Panc1 (cell line): ENCODE measurements at places on chromosomes 6 and 20. TPM values are rescaled to one million over a fixed set of nuclear protein-coding genes. Genes with fewer than 3 reads are reported as not detected.

Gene PLG
- total RNA-seq = 0.57 TPM

DNA sequence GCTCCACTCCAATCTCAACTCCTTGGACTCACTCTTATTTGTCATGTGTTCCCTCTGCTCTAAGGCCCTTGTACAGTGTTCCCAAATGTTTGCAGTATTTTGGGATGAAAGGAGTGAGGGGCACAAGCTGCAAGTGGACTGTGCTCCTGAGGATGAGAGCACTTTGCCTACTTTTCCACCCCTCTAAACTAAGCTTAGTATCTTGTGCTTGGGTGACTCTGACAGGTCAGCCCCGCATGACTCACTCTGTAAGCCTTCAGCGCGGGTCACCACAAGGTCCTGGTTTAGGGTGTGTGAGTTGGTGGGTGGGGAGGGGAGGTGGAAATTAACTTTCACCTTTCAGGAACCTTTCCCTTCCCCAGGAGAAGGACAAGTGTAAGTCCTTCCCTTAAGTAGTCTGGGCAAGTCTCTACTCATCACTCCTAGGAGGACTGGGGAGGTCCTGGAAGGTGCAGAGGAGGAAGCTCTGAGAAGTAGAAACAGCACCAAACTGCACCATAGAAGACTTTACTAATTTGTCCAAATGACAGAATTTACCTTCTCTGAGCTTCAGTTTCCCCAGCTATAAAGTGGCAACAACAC is 68.8 kb upstream of the EPB41L1 start:
- H3K27me3 ChIP-seq = no peaks in the 10 kb centered on the region
- no peaks in the 10 kb centered on the region for H3K36me3 ChIP-seq
- DNase-seq = peak; percentile 85
- no peak overlapping the region for H3K4me3 ChIP-seq

Gene OR2H1
- total RNA-seq = not detected

- no peak for DNase-seq
- H3K36me3 ChIP-seq = no peaks in the 10 kb centered on the region
- H3K4me3 ChIP-seq = no peak overlapping the region
These were observed 311.9 kb upstream of the PRDM1 start for GRCh38 chr6:105774247-105774646.

- DNase-seq = no peak
- no peaks in the 10 kb centered on the region for H3K36me3 ChIP-seq
- H3K4me1 ChIP-seq = no peaks in the 10 kb centered on the region
- H3K27ac ChIP-seq = no peak overlapping the region
These were observed 30.3 kb upstream of the OCSTAMP start for GRCh38 chr20:46580613-46581205.

DNA sequence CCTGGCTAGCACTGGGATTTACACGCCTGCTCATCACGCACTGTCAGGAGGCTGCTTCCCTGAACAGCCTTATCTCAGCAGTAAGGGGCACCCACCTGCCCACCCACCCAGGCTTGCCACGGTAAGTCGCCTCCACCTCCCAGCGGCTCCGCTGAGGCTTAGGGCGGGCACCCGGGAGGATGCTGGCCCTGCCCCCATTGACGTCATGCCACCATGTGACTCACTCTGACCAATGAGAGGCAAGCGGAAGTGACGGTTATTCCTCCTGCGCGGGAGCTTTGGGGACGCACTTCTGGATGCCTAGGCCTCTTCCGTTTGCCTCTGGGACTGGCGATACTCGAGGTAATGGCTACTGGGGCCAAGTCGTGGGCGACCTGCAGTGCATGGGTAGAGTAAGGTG is 256.8 kb downstream of the QKI start:
- no peak overlapping the region for H3K4me3 ChIP-seq
- H3K27me3 ChIP-seq = peaks cover 4% of the 10 kb centered on the region
- H3K27ac ChIP-seq = no peak overlapping the region
- no peaks in the 10 kb centered on the region for H3K36me3 ChIP-seq
- no peaks in the 10 kb centered on the region for H3K4me1 ChIP-seq

DNA sequence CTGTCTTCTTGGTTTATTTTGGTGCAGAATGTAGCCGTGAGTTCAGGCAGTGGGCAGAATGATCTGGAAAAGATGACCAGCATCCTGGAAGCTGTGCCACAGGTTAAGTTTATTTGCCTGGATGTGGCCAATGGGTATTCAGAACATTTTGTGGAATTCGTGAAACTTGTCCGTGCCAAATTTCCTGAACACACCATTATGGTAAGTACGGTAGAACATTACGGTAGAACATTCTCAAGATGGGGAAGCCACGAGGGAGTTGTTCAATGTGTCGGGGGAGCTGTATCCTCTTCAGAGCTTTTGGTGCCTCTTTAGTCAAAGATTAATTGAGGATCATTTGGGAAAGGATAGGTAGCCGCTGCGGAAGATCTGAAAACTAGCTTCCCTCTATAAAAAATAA is 16.1 kb downstream of the GMPR start:
- no peak overlapping the region for H3K27ac ChIP-seq
- no peak overlapping the region for H3K4me3 ChIP-seq
- DNase-seq = no peak
- no peaks in the 10 kb centered on the region for H3K4me1 ChIP-seq

Gene DSN1
- total RNA-seq = 27.2 TPM

DNA sequence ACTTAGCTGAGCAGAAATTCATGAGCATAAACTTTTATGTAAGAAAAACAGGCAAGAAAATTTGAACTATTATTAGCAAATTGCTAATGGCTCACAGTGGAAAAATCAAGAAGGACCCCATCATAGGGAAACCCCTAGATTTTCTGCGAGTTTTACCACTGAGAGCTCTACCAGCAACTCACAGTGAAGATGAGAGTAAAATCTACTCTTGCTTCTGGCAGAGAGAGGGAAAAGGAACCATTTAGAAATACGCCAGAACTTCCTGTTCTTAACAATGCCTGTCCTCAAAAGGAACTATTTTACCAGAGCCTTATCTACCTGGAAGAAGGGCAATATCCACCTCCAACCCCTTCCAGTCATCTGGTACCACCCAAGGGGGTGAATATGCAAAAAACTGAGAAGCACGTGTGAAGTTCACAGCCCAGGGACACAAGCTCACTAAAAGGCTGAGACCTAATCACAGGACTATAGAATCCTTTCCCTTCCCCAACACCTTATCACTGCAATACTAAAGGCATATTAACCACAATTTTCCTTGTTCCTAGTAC is 34.4 kb upstream of the ASF1A start:
- no peak for DNase-seq
- H3K27me3 ChIP-seq = no peaks in the 10 kb centered on the region
- H3K4me3 ChIP-seq = no peak overlapping the region
- H3K36me3 ChIP-seq = no peaks in the 10 kb centered on the region

- DNase-seq = no peak
- no peak overlapping the region for H3K4me3 ChIP-seq
- H3K4me1 ChIP-seq = no peaks in the 10 kb centered on the region
These were observed 129.8 kb downstream of the FOXO3 start for GRCh38 chr6:108690326-108691049.

- H3K27me3 ChIP-seq = no peaks in the 10 kb centered on the region
- H3K27ac ChIP-seq = no peak overlapping the region
- peaks cover 8% of the 10 kb centered on the region for H3K36me3 ChIP-seq
- DNase-seq = no peak
These were observed 36.0 kb downstream of the LRRN4 start for GRCh38 chr20:6017880-6018279.

Gene MATN4
- 0.15 TPM for total RNA-seq

DNA sequence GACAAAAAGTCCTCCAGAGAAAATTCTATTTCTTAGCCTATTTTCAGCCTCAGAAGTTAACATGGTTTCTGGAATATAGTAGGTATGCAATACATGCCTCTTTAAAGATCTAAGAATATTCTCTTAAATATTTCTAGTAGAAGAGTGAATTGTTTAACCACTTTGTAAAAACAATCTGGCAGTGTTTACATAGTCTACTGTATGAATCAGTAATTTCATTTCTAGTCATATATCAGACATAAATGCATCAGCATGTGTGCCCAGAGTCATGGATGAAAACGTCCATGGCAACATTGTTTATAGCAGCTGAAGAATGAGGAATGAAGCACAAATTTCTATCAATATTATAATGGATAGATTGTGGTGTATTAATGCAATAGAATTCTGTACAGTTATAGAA is 124.9 kb downstream of the NKAIN2 start:
- H3K4me1 ChIP-seq = no peaks in the 10 kb centered on the region
- no peak overlapping the region for H3K4me3 ChIP-seq
- no peaks in the 10 kb centered on the region for H3K36me3 ChIP-seq
- no peaks in the 10 kb centered on the region for H3K27me3 ChIP-seq

- H3K4me1 ChIP-seq = peaks cover 43% of the 10 kb centered on the region
- DNase-seq = no peak
- peak overlapping the region; percentile 69 for H3K27ac ChIP-seq
- H3K36me3 ChIP-seq = peaks cover 2% of the 10 kb centered on the region; the same call in 1 of the 2 replicates
- no peak overlapping the region for H3K4me3 ChIP-seq
These were observed 5.6 kb upstream of the RPS21 start for GRCh38 chr20:62381202-62381797.

Gene SLC17A5
- total RNA-seq = 20.6 TPM

DNA sequence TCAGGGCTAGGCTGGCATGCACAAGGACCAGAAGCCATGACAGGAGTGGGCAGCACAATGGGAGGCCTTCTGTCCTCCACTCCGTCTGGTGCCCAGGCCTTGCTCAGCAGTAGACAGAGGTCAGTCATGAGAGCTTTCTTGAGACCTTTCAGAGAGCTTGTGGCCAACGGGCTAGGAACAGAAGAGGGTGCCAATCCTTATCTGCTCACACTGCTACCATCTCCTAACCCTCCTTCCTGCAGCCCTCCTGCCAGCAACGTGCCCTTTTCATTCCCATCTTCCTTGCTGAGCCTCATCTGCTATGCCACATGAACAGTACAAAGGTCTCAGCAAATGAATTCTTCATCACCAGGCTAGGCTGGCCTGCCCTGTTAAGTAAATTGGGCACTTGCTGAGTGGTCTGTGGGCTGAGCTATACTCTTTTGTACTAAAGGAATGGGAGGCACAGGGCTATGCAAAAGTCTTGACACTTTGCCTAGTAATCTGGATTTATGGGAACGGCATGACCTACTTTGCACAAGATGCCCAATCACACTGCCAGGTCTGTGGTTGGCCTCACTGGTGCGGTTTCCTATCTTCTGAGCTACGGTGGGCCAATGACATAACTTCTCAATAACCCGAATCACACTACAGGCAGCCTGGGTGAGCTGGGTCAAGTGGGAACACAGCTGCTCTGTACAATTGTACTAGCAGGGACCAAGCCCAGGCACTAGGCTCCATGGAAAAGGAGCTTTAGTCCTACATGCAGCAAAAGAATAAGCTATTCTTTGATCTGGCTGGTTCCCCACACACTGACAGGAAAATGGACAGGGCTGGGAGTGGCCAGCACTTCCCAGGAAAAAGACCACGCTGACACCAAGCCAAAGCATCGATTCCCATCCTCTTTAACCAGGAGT is 47.8 kb downstream of the ELOVL5 start:
- H3K27me3 ChIP-seq = no peaks in the 10 kb centered on the region
- no peak overlapping the region for H3K4me3 ChIP-seq
- no peaks in the 10 kb centered on the region for H3K36me3 ChIP-seq
- peak overlapping the region; percentile 89 for H3K27ac ChIP-seq
- DNase-seq = no peak

GRCh38 chr6:20440296-20440695 is 38.6 kb downstream of the E2F3 start:
- no peaks in the 10 kb centered on the region for H3K36me3 ChIP-seq
- no peak overlapping the region for H3K4me3 ChIP-seq
- no peaks in the 10 kb centered on the region for H3K27me3 ChIP-seq
- H3K4me1 ChIP-seq = no peaks in the 10 kb centered on the region

Gene BPIFB1
- total RNA-seq = 0.10 TPM

Gene GHRH
- total RNA-seq = not detected

Gene OR12D3
- not detected for total RNA-seq

Gene PDE7B
- total RNA-seq = 0.03 TPM

DNA sequence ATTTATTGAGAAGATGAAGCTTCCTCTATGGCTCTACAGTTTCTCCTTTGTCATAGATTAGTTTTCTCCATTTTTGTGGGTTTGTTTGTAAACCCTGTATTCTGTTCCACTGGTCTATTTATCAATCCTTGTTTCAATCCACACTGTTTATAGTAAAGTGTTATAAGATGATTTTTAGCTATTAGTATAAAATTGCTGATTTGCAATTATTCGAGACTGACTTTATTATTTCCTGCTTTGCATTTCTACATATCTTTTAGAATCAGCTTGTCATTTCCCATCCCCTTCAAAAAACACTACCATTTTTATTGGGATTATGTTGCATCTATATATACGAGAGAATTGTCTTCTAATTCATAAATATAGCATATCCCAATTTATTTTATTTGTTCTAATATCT is 325.9 kb upstream of the EPHA7 start:
- DNase-seq = no peak
- no peaks in the 10 kb centered on the region for H3K27me3 ChIP-seq
- no peaks in the 10 kb centered on the region for H3K4me1 ChIP-seq
- H3K4me3 ChIP-seq = no peak overlapping the region
- H3K36me3 ChIP-seq = no peaks in the 10 kb centered on the region
- H3K27ac ChIP-seq = no peak overlapping the region

Gene UNC93A
- total RNA-seq = not detected

Gene DAAM2
- not detected for total RNA-seq

Gene FRS3
- total RNA-seq = 3.0 TPM

- peak overlapping the region; percentile 85 for H3K27ac ChIP-seq
- H3K4me1 ChIP-seq = peaks cover 10% of the 10 kb centered on the region
- no peaks in the 10 kb centered on the region for H3K27me3 ChIP-seq
- H3K36me3 ChIP-seq = no peaks in the 10 kb centered on the region; the same call in none of the 2 replicates
These were observed 435 bp downstream of the ZSWIM3 start for GRCh38 chr20:45857882-45858216.

DNA sequence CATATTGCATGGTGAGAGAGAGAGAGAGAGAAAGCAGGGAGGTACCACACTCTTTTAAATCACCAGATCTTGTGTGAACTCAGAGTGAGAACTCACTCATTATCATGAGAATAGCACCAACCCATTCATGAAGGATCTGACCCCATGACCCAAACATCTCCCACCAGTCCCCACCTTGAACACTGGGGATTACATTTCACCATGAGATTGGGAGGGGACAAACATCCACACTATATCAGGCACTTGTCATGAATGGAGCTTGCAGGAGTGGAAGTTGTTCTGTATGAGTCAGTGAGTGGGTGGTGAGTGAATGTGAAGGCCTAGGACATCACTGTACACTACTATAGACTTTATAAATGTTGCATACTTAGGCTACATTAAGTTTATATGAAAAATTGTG is 47.7 kb upstream of the RNF182 start:
- DNase-seq = no peak
- no peak overlapping the region for H3K27ac ChIP-seq
- no peaks in the 10 kb centered on the region for H3K4me1 ChIP-seq
- no peaks in the 10 kb centered on the region for H3K27me3 ChIP-seq
- H3K4me3 ChIP-seq = no peak overlapping the region
- no peaks in the 10 kb centered on the region for H3K36me3 ChIP-seq

Gene TBXT
- not detected for total RNA-seq

GRCh38 chr6:54493138-54493537 is 184.9 kb downstream of the TINAG start:
- no peak for DNase-seq
- H3K27me3 ChIP-seq = no peaks in the 10 kb centered on the region
- H3K4me1 ChIP-seq = no peaks in the 10 kb centered on the region
- H3K36me3 ChIP-seq = no peaks in the 10 kb centered on the region
- no peak overlapping the region for H3K4me3 ChIP-seq
